H54 (cell line): ENCODE measurements at places on chromosomes 1 and 21.

- DNase-seq = no peak
These were observed 53.5 kb downstream of the CAPN2 start for GRCh38 chr1:223765719-223766340.

- no peak for DNase-seq
These were observed 47.9 kb downstream of the KCNAB2 start for GRCh38 chr1:6093611-6094010.

DNA sequence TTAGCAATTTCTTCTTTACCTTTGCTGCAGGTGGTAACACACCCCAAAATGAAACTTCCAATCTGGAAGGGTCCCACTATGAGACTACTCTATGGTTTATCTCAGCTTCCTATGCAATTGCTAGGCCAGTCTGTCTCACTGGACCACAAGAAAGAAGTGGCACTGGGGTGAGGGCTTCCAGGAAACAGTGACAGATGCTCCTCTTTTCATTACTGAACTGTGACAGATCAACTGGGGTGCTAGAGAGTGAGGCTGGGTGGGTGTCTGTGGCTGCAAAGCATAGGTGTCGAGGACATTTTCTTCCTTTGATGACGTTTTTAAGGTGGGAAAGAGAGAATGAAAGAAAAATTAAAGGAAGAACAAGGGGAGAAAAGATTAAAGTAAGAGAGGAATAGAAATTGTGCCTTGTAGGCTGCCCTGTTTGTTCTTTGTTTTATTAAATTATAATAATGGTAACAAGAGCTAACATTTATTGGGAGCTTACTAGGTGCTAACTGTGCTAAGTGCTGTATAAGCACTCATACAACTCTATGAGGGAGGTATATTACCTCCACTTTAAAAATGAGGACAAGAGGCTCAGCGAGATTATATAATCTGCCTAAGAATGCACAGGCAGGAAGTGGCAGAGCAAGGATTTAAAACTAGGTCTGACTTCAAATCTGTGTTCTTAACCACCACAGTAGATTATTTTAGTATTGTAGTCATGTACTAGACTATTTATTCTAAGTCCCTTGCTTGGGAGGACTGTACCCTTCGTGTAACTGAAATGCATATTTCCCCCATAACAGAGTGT lies 27.8 kb upstream of the DMRTA2 start:
- no peak for DNase-seq

- no peak for DNase-seq
These were observed 224.7 kb upstream of the FAM78B start for GRCh38 chr1:166391279-166392066.

DNA sequence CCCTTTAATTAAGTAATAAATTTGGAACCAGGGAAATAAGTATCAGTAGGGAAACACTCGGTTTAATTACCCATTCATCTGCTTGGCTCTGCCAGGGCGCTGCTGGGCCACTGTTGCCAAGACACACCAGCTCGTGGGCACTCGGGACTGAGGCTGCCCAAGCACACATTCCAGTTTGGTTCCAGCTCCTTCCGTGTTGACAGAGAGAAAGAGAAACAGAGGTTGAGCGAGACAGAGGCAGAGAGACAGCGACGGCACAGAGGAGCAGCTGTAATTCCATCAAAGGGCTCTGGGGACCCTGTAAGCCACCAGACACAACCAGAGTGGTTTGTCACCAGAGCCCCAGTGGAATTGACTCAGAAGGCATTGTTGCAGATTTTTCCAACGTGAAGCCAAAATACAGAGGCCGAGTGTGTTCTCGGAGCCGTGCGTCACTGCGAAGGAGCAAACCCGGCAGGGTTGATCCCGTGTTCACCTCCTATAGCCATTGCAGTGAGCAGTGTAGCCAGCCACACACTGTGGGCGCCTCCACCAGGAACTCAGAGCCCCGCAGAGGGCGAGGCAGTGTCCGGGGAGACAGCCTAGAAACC lies 33.5 kb downstream of the SYF2 start:
- no peak for DNase-seq

DNA sequence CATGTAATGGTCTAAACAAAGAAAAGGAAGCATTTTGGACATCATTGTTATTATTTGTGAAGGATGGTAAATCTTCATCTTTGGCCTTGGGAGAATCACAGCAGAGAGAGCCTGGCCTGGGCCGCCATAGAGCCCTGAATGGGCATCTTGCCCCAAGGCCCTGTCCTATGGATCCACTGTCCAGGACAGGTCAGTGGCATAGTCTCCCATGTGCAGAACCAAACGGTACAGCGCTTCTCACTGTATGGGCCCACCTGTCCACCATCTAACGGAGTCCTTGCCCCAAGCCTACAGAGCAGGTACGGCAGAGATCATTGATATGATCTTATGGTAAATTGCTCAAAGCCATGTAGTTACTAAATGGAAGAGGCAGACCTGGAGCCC lies 185.7 kb downstream of the FOXD2 start:
- DNase-seq = no peak

DNA sequence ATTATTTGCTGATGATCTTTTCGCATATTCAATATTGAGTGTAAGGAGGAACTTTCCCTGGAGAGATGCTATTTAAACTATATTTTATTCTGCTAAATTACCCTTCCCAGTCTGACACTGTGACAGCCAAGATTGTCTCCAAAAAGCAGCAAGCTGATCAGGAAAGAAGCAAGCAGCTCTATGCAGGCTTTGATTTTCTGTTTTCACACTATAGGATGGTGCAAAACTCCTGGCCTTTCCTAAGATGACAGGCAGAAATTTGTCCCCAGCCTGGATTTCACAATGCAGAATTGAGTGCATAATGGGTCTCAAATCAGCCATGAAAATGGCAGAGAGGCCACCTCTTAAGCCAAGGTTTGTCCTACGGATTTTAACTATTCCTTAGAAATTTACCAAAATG lies 1.1 kb downstream of the SGIP1 start:
- DNase-seq = no peak

DNA sequence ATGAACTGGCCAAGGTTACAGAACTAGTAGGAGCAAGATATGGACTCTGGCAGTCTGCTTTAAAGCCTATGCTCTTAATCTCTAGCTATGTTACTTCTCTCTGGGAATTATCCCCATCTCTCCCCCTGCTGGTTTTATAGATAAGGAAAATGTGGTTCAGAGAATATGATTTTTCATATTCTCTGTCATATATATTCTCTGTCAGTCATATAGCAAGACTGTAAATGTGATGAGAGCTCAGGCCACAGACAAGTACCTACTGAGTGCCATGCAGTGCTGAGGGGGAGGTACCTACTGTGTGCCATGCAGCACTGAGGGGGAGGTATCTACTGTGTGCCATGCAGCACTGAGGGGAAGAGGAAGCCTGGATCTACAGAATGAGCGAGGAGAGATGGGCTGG lies 220.3 kb upstream of the FGGY start:
- no peak for DNase-seq

DNA sequence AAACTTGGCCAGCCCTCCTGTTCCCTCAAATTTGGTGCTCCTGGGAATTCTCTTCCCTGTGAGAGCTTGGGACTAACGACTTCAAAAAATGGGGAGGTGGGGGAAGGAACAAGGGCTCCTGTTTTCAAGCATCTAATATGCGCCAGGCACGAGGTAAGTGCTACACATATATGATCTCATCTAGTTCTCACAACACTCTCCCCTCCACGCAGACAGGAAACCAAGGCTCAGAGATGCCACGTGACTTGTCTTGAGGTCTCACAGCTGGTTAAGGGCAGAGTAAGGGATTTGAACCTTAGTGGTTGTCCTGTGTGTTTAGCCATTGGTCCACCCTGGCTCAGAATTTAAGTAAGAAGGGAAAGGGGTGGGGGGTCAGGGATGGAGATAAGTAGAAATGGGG lies 125.9 kb downstream of the DMRTB1 start:
- DNase-seq = no peak
